NCI-H1436 treated with DMSO at 0.1 percent for 48 hours (cell line): ENCODE measurements at places on chromosomes 4 and X.
A peak's percentile ranks its signal among the peaks of the same experiment; 100 is the strongest.

GRCh38 chr4:131388277-131388676, 1760.8 kb upstream of the PCDH10 start:
- DNase-seq, result no peak

- peak; percentile 4 for DNase-seq
These were observed 485 bp downstream of the AADAT start for GRCh38 chr4:170089274-170089667.

DNA sequence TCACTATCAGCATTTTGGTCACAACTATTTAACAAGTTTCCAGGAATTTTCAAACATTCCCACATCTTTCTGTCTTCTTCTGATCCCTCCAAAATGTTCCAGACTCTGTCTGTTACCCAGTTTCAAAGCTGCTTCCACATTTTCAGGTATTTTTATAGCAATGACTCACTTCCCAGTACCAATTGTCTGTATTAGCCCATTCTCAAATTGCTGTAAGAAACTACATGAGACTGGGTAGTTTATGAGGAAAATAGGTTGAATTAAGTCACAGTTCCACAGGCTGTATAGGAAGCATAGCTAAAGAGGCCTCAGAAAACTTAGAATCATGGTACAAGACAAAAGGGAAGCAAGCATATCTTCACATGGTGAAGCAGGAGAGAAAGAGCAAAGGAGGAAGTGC, 475.0 kb upstream of the PCDH7 start:
- no peak for DNase-seq

- DNase-seq, result no peak
These were observed 79.0 kb downstream of the GPR82 start for GRCh38 chrX:41802958-41803357.

DNA sequence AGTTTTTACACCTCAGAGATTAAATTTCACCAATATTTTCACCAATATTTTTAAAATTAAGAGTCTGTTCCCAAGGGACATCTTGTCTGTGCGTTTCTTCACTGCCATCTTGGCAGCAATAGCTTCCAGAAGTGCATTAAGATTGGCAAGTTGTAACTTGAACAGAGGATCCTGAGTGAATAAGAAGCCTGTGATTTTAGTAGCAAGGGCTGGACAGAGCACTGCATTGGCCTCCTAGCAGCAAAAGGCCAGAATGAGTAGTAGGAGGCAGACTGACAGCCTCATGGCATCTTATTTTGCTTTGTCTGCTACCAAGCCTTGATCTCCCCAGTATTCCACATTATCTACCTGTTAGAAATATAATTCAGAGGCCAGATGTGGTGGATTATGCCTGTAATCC, 138.4 kb downstream of the CPE start:
- no peak for DNase-seq

DNA sequence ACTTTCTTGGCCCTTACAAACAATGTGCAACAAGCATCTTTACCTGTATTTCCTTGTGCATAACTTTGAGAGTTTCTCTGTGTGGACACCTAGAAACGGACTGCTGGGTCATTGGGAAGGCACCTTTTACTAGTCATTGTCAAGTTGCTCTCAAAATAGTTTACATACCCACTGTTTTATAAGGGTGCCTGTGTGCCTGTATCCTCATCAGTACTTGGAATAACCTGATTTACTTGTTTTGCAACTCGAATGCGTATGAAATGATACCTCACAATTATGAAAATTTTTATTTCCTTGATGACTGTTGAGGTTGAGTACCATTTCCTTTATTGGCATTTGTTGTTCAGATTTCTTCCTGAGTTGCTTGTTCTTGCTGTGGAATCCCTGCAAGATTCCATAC, 150.8 kb downstream of the STIM2 start:
- DNase-seq, result no peak

DNA sequence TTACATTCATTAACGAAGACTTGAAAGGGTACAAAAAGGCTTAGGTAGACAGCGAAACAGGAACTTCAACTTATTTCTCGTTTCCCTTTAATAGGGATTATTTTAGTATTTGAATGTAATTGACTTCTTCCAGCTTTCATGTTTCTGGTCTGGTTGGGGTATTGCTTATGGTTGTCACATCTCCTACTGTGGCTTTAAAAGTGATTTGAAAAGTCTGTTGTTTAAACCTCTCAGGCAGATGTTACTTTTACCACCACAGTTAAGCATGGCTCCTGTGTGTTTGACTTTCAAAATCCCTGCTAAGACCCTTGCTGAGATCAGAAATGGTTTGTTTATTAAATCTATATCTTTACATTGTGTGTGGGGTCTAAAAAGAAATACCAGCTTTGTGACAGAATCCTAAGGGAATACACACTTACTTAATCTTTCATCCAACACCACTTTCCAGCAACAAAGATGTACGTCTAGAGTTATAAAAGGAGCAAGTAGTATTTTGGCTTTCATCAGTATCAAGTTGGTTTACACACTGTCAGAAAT, 661.2 kb downstream of the FAT4 start:
- no peak for DNase-seq

DNA sequence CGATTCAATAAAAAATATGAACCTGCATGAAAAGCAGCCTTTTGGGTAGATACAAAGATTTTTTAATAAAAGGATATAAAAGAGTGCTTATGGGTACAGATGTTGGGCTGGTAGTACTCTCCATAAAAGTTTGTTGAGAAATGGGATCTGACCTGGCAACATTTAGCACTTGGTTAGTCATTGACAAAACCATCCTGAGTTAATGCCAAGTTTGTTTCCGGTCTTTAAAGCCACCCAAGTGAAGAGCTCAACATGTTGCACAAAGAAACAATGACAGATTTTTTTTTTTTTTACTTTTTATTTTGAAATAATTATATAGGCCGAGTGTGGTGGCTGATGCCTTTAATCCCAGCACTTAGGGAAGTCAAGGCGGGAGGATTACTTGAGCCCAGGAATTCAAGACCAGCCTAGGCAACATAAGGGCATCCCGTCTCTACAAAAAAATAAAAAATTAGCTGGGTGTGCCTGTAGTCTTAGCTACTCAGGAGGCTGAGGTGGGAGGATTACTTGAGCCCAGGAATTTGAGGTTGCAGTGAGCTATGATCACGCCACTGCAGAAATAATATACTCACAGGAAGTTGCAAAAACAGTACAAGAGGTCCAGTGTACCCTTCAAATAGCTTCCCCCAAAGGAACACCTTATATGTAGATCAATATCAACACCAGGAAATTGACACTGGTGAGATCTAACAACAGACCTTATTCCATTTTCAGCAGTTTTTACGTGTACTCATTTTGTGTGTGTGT, 16.6 kb downstream of the CHST7 start:
- no peak for DNase-seq

DNA sequence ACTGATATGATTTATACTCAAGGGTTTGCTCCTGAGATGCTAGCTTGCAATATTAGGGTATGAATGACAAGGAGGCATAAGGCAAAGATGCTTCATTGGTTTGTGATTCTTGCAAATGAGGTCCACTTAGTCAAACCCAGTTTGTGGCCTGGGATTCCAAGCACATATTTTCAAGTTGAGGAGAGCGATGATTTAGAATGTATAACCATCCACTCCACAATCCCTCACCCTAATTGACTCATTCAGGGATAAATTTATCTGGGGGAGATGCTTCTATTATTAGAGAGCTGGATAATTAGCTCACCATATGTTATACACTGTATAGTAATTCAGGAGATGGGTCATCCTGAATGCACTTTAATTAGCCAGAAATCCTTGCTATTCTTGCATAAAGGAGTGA, 118.3 kb upstream of the PUDP start:
- no peak for DNase-seq

DNA sequence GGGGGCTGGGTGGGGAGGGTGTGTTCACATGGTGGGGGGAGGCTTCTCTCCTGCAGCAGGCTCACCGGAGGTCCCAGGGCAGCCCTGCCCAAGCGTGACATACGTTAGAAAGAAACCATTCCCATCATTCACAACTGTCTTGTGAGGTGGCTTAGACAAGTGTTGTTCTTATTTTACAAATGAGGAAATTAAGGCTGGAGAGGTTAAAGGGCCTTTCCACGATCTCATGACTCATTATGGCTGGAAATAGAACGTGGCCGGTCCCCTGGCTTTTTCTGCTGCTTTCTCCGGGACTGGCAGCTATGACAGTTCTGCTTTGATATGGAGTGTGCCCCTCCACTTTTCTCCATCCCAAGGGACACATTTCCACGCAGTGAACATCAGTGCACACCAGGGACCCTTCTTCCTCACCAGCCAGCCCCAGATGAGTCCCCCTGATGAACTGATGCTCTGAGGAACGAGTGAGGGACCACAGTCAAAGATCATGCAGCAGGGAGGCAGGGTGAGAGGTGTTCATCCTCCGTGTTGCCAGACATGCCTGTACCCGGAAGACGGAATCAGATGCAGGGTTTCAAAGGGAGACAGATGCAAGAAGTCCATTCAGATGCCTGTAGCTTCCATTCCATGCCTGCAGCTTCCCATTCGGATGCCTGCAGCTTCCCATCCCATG, 64.0 kb upstream of the ACSL1 start:
- no peak for DNase-seq

DNA sequence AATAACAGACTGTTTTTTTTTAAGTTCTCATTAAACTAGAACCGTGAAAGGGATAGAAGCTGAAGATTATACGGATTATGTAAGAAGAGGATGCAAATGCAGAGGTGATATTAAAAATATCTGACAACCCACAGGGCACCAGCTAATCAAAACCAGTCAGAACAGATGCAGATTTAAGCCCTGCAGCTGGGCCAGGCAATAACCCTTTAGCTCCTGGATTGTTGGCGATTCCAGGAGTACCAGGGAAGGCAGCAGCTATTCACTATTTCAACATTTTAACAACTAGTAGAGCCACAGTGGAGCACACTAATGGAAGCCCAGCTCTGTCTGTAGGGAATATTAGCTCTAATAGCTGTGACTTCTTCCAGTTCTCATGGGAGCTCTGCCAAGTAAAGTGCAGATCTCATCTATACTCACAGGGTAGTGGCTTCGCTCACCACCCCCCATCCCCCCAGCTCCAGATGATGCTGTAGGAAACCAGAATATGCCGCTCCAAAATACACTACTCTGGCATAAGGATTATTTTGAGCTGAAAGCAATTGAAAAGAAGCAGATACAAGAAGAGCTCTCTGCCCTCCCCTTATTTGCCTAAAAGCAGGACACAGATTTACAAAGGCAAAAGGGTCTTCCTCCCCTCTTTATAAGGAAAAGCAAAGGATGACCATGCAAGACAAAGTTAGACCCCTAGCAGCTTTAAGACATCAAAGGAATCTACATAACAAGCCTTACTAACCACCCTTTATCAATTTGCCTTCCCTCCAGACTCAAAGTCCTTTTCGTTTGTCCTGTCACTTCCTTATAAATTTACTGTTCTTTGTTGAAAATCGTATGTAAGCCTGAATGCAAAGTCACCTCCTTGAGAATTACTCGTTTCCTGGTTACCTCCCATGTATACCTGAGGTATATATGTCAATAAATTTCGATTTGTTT, 13.7 kb downstream of the SCD5 start:
- no peak for DNase-seq

- no peak for DNase-seq
These were observed 8.7 kb downstream of the FHDC1 start for GRCh38 chr4:152944666-152945320.

DNA sequence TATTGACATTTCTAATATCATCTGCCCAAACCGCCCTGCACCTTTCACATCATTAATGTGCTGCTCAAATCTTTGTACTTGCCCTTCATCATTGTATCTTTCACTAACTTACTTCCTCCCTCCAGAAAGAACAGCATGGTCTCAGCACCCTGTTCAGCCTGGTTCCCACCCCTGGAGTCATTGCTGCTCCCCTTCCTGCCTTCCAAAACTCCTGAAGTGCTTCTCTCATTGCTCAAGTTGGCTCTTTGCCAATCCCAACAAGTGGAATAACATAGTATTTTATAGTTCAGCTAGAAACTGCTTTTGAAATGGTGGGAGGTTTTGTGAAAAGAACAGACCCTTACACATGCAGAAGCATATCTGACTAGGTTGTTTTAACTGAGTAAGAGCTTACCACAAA, 14.0 kb upstream of the TTC29 start:
- DNase-seq, result no peak

- DNase-seq, result no peak
These were observed 19.2 kb upstream of the MAB21L2 start for GRCh38 chr4:150562751-150563150.

- DNase-seq, result no peak
These were observed 853.4 kb downstream of the STIM2 start for GRCh38 chr4:27714073-27714472.

DNA sequence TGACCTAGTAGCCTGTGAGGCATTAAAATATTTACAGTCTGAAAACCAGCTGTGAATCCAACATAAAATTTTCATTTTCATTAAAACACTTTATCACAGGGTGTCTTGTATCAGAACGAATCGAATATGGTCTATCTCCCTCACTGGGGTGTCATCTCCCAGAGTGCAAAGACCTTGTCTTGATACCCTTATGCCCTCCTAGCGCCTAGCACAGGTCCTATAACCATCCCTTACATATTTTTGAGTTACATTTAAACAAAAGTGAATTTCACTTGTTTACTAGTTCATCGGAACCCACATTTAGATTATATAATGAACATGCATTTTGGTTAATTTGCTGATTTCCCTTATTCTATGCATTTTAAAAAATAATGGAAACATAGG, 14.0 kb downstream of the DIPK2B start:
- DNase-seq, result no peak

DNA sequence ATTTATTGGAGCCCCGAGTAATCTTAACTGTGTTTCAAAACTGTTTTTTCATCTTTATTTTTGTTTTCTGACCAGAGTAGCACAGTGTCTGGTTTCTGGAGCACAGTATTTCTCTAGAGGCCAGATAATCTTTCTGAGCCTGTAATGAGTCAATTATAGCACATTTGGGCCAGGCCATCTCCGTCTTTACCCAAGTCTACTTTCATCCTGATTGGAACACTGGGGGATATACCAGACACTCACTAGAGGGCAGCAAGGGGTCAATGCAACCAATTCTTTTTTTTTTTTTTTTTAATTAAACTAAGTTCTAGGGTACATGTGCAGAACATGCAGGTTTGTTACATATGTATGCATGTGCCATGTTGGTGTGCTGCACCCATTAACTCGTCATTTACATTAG, 282.0 kb downstream of the ARHGAP24 start:
- no peak for DNase-seq

DNA sequence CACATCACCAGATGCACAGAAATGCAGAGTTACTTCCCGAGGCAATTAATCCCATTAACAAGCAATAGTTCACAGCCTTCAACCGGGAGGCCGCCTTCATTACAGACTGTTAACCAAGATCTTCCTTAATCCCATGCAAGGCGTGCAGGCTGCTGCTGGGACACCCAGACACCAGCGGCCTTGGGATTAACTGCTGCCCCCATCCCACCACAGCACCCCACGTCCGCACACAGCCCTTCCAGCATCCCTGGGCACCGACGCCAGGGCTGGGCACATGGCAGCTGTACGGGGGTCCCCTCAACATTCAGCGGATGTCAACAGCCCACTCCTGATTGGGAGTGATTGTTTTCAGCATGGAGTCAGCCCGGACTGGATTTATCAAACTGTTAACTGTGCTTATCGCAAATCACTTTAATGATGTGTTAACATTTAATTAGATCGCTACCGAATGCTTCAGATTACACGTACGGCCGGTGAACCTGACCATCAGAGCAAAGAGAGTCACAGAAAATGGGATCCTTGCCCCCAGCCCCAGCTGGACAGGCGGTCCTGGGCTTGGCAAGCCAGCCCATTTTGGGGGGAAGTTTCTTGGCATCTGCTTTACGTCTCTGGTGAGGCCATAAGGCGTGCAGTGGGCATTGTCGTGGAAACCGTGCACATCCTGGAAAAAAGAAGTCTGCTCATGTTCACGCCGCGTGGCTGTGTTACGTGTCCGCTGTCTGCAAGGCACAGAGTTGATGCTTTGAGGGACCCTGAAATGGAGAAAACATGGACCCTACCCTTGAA, 126.4 kb downstream of the HMX1 start:
- DNase-seq, result no peak
